K562 (cell line): ENCODE measurements at places on chromosomes 5 and 9. TPM values are rescaled to one million over a fixed set of nuclear protein-coding genes. Genes with fewer than 3 reads are reported as not detected.

Gene SPATA31C2
- total RNA-seq, result 0.04 and 0.16 TPM in 2 replicates

Gene TMC1
- total RNA-seq, result not detected in 2 replicates

Gene PCDHA9
- total RNA-seq, result not detected in 2 replicates

Gene LRRC19
- not detected in 2 replicates for total RNA-seq

- H3K4me1 ChIP-seq, result peaks cover 28% of the 10 kb centered on the region
- H3K27me3 ChIP-seq, result no peaks in the 10 kb centered on the region
- peak overlapping the region; percentile 46 for H3K4me3 ChIP-seq
- no peak overlapping the region for H3K27ac ChIP-seq
- H3K36me3 ChIP-seq, result no peaks in the 10 kb centered on the region
Measured at GRCh38 chr9:14313378-14313940, 482 bp downstream of the NFIB start.

GRCh38 chr9:114416290-114416689, 28.5 kb upstream of the AKNA start:
- no peaks in the 10 kb centered on the region for H3K4me1 ChIP-seq
- no peak overlapping the region for H3K27ac ChIP-seq

GRCh38 chr5:91207248-91207647, 175.9 kb downstream of the ARRDC3 start:
- H3K36me3 ChIP-seq, result no peaks in the 10 kb centered on the region
- no peak overlapping the region for H3K4me3 ChIP-seq
- no peak overlapping the region for H3K27ac ChIP-seq

- no peaks in the 10 kb centered on the region for H3K36me3 ChIP-seq
- no peak for DNase-seq
- H3K4me1 ChIP-seq, result no peaks in the 10 kb centered on the region
- no peak overlapping the region for H3K4me3 ChIP-seq
- H3K27me3 ChIP-seq, result no peaks in the 10 kb centered on the region
- H3K27ac ChIP-seq, result no peak overlapping the region
Measured at GRCh38 chr5:106189121-106189809, 1481.5 kb downstream of the EFNA5 start.
